ENCODE measurements at places on chromosomes 7 and 10.

DNA sequence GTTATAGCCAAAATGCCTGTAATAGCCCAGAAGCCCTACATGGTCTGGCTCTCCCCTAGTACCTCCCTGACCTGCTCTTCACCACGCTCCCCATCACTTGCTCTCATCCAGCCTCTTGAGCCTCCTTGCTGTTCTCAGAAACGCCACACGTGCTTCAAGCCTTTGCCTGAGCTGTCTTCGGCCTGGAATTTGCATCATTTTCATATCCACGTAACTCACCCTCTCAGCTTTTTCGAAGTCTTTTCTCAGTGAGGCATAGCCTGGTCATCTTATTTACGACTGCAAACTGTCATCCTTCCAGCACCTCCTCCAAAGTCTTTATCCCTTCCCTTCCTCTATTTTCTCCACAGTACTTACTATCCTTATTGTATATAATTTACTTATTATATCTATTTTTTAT, 151.0 kb upstream of the AHR start:
- no peak for DNase-seq

DNA sequence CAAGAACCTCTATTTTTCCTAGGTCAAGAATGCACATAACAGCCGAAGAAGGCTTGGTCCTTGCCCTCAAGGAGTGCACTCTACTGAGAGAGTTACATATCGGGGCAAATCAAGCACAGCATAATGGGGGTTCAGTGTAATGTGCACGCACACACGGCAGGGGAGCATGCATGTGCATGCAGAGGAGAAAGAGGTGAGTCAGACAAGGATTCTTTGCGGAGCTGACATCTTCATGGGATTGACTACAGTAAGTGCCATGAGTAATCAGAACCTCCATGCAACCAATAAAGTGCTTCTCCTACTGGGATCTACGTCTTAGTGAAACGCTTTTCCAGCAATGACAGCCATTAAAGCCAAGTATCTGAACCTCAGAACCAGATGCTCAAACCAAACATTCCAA, 123.6 kb downstream of the RNF216 start:
- no peak for DNase-seq

GRCh38 chr7:108340856-108341411, 115.3 kb downstream of the NRCAM start:
- no peak for DNase-seq

- DNase-seq, result no peak
Observed at GRCh38 chr10:25725917-25726716, 207.9 kb upstream of the MYO3A start.

GRCh38 chr10:73906524-73907447, 4.1 kb upstream of the PLAU start:
- DNase-seq, result no peak

DNA sequence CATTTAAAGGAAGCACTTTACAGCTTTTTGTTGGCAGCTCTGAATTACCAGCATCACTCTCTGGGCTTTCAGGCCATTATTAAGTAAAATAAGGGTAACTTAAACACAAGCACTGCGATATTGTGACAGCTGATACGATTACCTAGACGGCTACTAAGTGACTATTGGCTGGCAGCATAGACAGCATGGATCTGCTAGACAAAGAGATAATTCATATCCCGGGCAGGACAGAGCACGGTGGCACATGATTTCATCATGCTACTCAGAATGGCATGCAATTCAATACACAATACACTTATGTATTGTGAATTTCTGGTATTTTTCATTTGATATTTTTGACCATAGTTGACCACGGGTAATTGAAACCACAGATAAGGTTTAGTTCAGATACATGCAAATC, 522.0 kb upstream of the LRRN3 start:
- DNase-seq, result no peak

- no peak for DNase-seq
Observed at GRCh38 chr7:106418526-106418925, 133.7 kb upstream of the NAMPT start.

GRCh38 chr7:107939573-107940489, 48.8 kb downstream of the DLD start:
- no peak for DNase-seq

DNA sequence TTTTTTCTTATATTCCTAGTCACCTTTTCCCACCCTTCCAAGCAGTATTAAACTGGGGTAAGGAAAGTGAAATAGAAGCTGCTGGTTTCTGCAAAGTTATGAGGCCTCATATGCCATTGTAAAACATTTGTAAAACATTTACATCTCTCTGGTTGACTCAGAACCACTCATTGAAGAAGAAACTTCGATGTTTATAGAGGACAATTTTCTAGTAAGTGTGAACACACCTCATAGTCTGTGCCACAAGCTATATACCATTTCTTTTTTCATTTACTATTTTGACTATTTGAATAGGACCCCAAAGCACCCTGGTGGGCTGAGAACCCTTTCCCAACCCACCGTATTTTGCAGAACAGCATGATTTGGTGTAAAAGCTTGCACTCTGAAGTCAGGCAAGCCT, 12.9 kb upstream of the ITGB1 start:
- no peak for DNase-seq

- no peak for DNase-seq
Observed at GRCh38 chr10:97827702-97828291, 21.8 kb upstream of the GOLGA7B start.

- DNase-seq, result no peak
Observed at GRCh38 chr7:26705567-26705966, 158.8 kb downstream of the SKAP2 start.

GRCh38 chr10:3391657-3392056, 219.1 kb upstream of the PITRM1 start:
- DNase-seq, result no peak

- no peak for DNase-seq
Observed at GRCh38 chr10:42419789-42420188, 218.6 kb downstream of the ZNF33B start.

DNA sequence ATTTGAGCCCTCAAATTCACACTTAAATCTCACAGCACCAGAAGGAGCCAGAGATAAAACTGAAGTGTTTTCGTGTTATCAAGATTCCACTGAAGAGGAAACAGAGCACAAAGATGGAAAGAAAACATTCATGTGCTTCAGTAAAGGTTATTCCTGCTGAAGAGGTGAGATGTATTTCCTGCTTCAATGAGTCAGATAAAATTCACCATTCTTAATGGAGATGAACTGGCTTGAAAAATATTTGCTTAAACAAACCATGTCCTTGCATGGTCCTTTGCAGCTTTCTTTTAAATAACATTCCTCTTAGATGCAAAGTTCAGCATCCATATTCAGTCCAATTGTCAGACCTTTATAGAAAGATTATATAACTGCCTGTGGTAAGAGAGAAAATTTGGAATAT, 294.2 kb downstream of the IPMK start:
- no peak for DNase-seq

DNA sequence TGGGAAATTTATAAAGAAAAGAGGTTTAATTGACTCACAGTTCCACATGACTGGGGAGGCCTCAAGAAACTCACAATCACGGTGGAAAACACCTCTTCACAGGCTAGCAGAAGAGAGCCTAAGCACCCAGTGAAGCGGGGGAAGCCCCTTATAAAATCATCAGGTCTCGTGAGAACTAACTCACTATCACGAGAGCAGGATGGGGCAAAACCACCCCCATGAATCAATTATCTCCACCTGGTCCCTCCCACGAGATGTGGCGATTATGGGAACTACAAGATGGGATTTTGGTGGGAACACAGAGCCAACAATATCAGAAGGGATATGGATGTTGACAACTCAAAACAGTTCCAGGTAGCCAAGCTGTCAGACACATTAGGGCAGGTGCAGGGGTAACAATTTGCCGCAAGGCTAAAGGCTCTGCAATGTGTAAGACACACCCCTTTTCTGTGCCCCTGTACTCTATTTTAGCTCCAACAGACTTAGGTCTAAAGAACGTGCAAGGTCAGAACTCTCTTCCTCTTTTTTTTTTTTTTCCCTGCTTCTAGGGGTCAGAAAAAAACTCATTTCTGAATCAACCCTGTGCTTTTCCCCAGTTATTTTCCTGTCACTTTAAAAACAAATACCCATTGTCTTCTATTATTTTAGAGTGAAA, 30.7 kb upstream of the RBM20 start:
- no peak for DNase-seq

DNA sequence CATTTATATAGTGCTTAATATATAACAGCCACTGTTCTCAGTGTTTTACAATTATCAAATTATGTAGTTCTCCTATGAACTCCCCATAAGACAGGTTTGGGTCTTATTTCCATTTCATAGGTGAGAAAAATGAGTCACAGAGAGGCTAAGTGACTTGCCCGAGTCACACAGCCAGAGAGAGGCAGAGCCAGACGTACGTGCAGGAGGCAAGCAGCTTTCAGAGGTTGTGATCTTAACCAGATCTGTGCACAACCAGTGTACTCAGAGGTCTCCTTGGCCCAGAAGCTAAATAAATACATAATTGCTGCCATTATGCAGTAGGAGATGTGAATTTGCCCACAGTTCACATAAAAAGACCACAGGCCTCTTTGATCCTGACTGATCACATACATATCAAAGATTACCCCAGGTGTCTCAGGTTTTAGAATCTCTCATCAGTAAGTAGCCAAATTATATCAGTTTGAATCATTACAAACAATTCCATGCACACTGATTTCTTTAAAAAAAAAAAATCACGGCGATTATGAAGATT, 304.7 kb upstream of the AOAH start:
- DNase-seq, result no peak

- DNase-seq, result no peak
Observed at GRCh38 chr7:127933146-127933545, 98.1 kb downstream of the LRRC4 start.

GRCh38 chr7:43577485-43577951, 5.4 kb upstream of the STK17A start:
- DNase-seq, result no peak

GRCh38 chr7:98496618-98497017, 95.7 kb upstream of the BAIAP2L1 start:
- no peak for DNase-seq

GRCh38 chr7:16743236-16743635, 10.3 kb upstream of the TSPAN13 start:
- DNase-seq, result no peak
